Transverse colon (tissue), 4 donors: ENCODE measurements at places on chromosomes 6 and 20. TPM values are rescaled to one million over a fixed set of nuclear protein-coding genes. Genes with fewer than 3 reads are reported as not detected.
A peak's percentile ranks its signal among the peaks of the same experiment; 100 is the strongest.

GRCh38 chr6:35796236-35796635 is 887 bp downstream of the CLPS start:
- no peaks in the 10 kb centered on the region for H3K4me1 ChIP-seq
- peaks cover 10% of the 10 kb centered on the region for H3K27me3 ChIP-seq
- H3K27ac ChIP-seq: no peak overlapping the region
- DNase-seq: no peak

The SSTR4 gene
- not detected for total RNA-seq

The PRND gene
- total RNA-seq: not detected

GRCh38 chr6:153591159-153591558 is 447.9 kb upstream of the OPRM1 start:
- H3K36me3 ChIP-seq: no peaks in the 10 kb centered on the region
- no peak for DNase-seq
- no peaks in the 10 kb centered on the region for H3K4me1 ChIP-seq

DNA sequence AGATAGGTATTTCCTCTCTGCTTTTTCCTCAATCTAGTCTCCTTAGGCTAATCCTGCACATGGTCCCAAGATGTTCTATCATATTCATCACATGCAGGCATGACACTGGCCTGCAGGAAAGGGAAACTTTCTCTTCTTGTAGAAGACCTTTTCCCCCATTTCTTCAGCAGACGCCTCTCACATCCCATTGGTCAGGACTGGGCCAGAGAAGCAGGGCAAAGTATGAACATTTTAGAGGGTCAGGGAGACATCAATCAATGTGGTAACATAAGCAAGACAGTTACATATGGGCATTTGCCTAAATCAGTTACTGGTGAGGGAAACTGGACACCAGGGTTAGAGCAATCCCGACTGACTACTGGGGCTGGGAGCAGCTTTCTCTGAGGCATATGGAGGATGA is 90.1 kb downstream of the CRYBG1 start:
- no peaks in the 10 kb centered on the region for H3K36me3 ChIP-seq
- no peak for DNase-seq
- H3K4me3 ChIP-seq: no peak overlapping the region

DNA sequence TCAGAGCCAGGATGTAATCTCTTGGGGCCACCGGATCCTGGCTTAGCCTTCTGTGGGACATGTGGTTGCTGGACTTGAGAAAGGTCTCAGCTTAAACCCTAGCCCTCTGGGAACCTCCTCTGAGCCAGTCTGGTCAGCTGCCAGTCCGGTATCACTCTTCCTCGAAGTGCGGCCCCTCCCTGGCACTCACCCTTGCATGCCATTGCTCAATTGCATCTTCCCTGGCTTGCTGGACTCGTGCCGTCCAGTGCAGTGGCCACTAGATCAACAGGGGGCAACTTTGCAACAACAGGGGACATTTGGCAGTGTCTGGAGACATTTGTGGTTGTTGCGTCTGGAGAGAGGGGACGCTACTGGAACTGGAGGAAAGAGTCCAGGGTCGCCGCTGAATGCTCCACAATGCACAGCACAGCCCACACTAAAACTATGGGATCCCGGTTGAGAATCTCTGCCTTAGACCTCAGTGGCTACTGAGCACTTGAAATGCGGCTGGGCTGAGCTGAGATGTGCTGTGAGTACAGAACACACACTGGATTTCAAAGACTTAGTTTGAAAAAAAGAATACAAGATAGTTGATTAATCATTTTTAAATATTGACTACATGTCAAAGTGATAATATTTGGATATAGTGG is 152.1 kb downstream of the TFAP2C start:
- H3K4me1 ChIP-seq: peaks cover 6% of the 10 kb centered on the region
- no peak for DNase-seq
- no peak overlapping the region for H3K4me3 ChIP-seq
- no peaks in the 10 kb centered on the region for H3K27me3 ChIP-seq
- H3K36me3 ChIP-seq: no peaks in the 10 kb centered on the region
- H3K27ac ChIP-seq: no peak overlapping the region

DNA sequence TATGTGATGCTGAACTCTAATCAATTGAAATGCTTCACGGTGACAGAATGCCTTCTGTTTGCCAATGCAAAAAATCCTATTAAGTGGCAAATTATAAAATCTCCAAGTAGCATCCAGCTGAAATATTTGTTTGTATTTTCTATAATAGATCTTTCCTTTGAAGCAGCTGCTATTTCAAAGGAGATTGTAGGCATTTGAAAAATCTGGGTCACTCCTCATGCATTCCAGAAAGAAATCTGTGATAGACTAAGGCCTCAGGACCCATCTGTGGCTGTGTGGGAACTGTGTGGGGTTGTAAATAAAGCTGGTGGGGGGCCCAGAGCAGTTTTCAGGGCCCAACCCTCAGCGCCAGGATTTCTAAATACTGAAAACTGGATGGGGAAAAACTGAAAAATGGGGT is 216.9 kb upstream of the ARG1 start:
- H3K36me3 ChIP-seq: no peaks in the 10 kb centered on the region
- H3K4me1 ChIP-seq: no peaks in the 10 kb centered on the region
- no peak for DNase-seq
- H3K4me3 ChIP-seq: no peak overlapping the region

- DNase-seq: no peak
- no peak overlapping the region for H3K4me3 ChIP-seq
- H3K36me3 ChIP-seq: no peaks in the 10 kb centered on the region
- no peaks in the 10 kb centered on the region for H3K27me3 ChIP-seq
- peak overlapping the region; percentile 37 for H3K27ac ChIP-seq
- no peaks in the 10 kb centered on the region for H3K4me1 ChIP-seq
Measured at GRCh38 chr6:166420351-166420750, 37.6 kb upstream of the MPC1 start.

DNA sequence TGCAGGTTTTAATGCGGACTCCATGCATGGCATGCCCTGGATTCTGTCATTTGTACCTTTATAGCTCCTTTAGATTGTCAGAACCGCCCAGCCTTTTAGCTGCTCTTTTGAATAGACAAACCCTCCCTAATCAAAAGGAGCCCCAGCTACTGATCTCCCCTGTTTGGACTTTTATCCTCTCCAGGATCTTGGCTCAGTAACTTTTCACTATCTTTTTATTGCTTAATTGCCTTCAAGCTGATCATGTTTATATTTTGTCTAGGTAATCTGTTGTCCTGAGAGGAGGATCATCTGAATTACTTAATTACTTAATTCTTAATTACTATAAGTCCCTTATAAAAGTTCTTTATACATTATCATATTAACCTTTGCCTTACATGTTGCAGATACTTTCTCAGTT is 93.2 kb downstream of the HIVEP1 start:
- H3K27ac ChIP-seq: no peak overlapping the region
- no peaks in the 10 kb centered on the region for H3K27me3 ChIP-seq
- DNase-seq: no peak
- no peak overlapping the region for H3K4me3 ChIP-seq
- no peaks in the 10 kb centered on the region for H3K36me3 ChIP-seq

The CCHCR1 gene
- 24.3 TPM for total RNA-seq
